ENCODE measurements at places on chromosomes 5 and 9.

DNA sequence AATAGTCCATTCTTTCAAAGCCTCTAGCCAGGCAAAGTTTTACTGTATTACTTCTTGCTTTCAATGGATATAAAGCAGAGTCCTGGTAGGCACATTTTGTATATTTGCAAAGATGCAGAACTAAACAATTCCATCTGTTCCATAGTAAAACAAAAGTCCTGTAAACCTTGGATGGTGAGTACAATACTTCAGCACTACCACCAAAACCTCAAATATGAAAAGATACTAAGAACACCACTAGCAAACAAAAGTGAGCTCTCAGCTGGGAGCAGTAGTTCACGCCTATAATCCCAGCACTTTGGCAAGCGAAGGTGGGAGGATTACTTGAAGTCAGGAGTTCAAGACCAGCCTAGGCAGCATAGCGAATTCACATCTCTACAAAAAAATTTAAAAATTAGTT is 195.0 kb downstream of the MSX2 start:
- no peak for DNase-seq

- no peak for DNase-seq
Observed at GRCh38 chr9:133321411-133321935, 14.5 kb downstream of the SURF6 start.

DNA sequence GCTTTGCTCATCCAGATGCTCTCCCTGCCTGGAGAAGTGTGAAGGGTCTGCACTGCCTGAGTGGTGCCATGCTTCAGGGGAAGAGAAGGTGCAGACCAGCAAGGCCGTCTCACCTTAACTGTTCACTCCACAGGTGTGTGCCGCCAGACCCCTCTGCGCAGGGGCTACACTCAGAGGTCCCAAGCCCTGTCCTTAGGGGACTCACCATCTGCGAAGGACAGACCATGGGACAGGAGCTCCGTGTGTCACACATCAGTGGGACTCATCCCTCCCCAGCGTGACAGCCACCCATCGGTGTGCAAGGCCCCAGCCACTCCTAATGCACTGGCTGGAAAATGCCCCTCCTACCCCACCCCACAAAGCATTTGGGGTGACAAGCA is 142.9 kb downstream of the OLFM1 start:
- no peak for DNase-seq

DNA sequence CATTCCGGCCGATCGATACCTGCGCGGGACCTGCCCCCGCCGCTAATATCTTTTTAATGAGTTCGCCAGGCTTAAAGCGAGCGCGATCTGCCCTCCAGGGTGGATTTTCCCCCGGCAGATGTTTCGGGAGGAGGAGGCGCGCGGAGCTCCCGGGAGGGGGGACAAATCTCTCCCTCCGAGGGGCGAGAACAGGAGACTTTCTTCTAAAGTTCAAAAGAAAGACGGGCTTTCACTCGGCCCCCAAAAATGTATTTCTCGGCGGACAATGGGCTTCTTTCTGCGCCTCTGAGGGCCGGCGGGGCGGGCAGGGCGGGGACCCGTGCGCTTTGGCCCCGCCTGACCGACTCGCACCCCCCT is 4.1 kb upstream of the PRDM12 start:
- DNase-seq = no peak

- DNase-seq = no peak
Observed at GRCh38 chr9:36056896-36057295, 20.2 kb downstream of the RECK start.

DNA sequence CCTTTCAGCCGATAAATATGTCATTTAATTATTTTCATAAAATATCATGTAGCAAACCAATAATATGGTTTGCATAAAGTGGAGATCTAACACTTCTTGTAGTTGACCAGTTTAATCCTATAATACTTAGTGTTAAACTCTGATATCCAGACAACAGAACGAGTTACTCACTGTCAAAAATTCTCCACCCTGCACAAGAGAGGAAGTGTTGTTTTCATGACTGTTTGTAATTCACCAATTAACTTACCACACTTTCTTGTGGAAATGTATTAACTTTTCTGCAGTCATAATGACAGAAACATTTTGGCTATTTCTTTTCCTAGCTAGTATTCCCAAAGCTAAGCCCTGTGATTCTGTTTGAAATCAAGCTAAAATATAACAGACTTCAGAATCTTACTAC is 555.3 kb upstream of the FTMT start:
- no peak for DNase-seq

Measured in CD4-positive, alpha-beta T cell treated with Interleukin-12 subunit alpha and Interleukin-12 subunit beta, for 1 hour (primary cell).